Brain (organoid and tissue), 16 donors: ENCODE measurements at places on chromosomes 5 and 9.

GRCh38 chr9:125829743-125830142 is 82.6 kb downstream of the PBX3 start:
- no peak for DNase-seq

- DNase-seq: no peak
Measured at GRCh38 chr9:6675268-6675667, 29.7 kb upstream of the GLDC start.

GRCh38 chr5:76145945-76146344 is 62.8 kb downstream of the SV2C start:
- no peak for DNase-seq

DNA sequence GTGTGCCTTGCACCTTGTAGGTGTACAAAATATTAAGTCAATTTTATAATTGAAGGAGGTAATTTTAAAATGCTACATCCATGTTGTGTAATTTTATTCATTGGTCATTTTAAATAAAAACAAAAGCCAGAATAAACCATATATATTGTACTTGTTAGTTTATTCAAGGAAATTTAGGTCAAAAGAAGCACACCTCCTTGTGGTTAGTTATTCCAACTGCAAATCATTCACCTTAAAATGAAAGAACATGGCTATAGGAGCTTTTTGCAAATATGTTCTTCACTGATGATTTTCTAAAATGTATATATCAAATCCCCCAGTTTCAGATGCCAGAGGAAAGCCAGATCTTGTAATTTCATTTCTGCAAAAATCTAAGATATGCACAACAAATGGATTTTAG is 5.4 kb upstream of the MOCS2 start:
- no peak for DNase-seq

DNA sequence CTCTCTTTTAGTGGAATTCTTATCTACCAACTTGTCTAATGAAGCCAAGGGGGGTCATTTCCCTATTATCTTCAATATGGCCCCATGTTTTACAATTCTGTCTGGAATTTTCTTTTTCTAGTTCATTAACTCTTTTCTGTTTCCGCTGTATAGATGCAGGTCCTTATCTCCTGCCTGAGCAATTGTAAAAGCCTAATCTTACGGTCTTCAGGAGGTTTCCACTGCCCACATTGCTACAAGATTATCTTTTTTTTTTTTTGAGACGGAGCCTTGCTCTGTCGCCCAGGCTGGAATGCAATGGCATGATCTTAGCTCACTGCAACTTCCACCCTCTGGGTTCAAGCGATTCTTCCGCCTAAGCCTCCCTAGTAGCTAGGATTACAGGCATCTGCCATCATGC is 132.3 kb downstream of the UNC13B start:
- DNase-seq: no peak
